Pancreas (tissue), 10 donors: ENCODE measurements at places on chromosomes 16 and 17.

GRCh38 chr17:76420356-76421043 lies 32.5 kb downstream of the UBE2O start:
- DNase-seq, result no peak

DNA sequence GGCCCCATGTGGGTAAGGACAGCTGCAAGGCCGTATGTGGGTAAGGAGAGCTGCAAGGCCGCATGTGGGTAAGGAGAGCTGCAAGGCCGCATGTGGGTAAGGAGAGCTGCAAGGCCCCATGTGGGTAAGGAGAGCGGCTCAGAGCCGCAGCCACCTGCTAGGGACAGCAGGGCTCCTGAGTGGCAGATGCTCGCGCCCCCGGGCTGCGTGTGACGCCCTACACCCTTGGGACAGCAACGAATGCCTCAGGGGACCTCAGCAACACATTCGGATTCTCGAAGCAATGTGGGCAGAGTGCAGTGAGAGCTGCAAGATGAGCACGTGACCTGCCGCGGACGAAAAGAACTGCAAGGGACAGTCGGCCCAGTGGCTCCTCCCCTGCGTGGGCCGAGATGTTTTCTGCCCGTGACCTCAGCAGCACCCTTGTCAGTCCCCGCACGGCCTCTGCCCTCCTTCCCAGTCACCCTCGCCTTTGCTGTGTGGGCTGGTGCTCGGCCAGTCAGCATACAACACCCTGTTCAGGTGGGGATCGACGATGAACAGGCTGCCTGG lies 9.6 kb upstream of the SLC38A8 start:
- DNase-seq, result no peak

DNA sequence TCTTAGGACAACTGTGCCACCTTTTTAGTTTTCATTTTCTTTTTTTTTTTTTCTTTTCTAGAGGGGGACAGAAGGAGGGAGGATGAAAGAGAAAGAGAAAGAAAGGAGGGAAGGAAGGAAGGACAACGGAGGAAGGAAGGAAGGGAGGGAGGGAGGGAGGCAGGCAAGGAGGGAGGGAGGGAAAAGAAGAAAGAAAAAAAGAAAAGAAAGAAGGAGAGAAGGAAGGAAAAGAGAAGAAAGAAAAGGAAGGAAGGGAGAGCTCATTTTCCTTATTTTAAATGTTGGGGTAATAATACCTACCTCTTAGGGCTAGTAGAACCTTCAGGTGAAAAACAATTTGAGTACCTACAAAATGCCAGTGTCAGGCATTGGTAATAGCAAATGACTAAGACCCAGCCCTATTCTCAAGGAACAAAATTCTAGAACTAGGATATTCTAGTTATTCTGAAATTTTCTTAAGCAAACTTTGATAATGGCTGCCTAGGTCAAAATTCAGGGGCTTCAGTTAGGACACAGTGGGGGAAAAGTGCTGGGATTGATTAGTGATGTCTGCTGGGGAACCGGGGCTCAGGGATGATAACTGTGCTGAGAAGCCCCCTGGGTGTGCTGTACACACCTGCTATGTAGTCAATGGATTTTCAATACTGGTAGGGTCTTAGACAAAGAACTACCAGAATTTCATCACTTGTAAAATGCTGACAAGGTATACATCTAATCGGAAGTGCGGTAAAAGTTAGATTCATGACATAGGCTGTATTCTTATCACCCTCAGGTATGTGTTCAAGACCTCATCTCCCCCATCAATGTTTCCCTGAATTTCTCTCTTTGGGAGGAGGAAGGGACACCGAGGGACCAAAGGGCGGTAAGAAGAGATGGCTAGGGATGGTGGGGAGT lies 22.7 kb downstream of the ZNF768 start:
- no peak for DNase-seq

DNA sequence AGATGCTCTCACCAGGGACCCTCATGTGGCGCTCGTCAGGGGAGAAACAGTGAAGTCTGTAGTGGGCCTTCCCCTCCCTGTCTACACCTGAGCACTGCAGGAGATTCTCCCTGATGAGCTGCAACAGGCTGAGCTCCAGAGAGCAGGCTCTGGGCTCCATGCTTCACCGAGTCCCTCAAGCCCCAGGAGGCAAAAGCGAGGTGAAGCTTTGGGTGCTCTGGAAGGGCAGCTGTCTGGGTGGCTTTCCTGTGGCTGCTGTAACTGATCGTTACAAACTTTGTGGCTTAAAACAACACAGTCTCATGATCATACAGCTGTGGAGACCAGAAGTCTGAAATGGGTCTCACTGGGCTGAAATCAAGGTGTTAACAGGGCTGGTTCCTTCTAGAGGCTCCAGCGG lies 12.1 kb upstream of the CD300LD start:
- no peak for DNase-seq

DNA sequence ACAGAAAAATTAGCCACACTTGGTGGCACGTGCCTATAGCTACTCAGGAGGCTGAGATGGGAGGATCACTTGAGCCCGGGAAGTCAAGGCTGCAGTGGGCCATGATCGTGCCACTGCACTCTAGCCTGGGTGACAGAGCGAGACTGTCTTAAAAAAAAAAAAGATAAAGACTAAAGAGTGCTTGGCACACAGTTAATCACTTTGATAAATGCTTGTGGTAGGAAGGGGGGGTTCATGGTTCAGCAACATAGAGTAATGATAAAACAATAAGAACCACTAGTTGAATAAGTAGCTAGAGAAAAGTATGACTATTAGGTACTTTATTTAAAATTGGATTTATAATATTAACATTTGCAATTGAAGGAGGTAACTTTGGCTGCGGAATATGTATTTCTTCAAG lies 43.3 kb downstream of the USP32 start:
- DNase-seq, result no peak

- peak; percentile 36 for DNase-seq
Observed at GRCh38 chr17:27818401-27819105, 18.2 kb upstream of the NOS2 start.

- DNase-seq, result no peak
Observed at GRCh38 chr16:79083508-79084299, 516.8 kb downstream of the MAF start.

DNA sequence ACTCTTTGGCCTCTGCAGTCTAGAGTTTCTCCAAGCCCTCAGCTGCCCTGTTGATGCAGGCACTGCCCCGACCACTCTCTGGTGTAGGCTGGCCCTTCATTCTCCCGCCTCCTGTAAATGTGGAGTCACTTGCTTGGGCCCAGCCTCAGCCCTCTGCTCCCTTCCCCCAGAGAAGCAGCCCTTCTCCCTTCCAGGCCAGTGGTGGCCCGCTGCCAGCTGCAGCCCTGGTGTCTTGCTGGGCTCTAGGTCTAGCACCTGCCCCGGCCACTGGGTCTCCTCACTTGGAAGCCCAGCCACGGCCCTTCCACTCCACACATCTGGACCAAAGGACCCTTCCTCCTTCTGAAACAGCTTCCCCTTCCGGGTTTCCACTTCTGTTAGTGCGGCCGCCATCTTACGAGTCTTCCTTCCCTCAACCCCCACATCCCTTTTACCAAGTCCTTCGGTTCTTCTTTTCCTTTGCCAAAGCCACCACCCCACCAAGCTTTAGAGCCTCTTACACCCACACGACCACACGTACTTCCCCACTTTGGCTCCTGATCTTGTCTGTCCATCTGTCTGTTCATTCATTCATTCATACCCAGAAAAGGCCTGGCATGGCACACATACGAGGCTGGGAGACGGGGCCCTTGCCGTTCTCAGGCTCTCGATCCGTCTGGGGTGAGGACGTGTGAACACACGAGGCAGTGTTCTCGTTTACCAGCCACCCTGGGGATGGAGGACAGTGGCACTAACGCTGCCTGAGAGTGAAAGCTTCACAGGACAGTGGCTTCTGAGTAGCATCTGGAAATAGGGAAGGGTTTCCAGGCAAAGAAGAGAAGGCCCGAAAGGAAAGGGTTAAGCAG lies 68.0 kb downstream of the ABR start:
- no peak for DNase-seq

- peak; percentile 58 for DNase-seq
Observed at GRCh38 chr17:50953831-50954601, 87.9 kb upstream of the TOB1 start.

- no peak for DNase-seq
Observed at GRCh38 chr16:85751698-85752501, 1.0 kb upstream of the C16orf74 start.

DNA sequence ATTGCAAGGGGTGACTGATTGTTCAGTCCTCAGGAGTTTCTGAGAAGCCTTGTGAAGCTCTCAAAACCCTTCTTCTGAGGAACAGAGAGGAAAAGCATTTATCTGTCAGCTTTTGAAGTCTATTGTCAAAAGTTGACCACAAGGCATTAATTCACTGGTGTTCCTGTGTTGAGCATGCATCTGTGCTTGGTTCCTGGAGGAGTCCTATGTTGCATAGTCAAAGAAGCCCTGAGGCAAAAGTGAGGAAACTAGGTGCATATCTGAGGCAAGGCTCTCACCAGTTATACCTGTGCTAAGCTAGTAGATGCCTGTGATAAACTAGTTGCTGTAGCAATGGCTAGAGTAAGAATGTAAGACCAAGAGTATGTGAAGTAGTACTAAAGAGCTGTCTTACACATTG lies 1.8 kb upstream of the HEATR6 start:
- no peak for DNase-seq

GRCh38 chr17:60065867-60066266 lies 12.9 kb downstream of the HEATR6 start:
- DNase-seq, result no peak

GRCh38 chr17:15464231-15464985 lies 3.0 kb downstream of the CDRT4 start:
- no peak for DNase-seq

DNA sequence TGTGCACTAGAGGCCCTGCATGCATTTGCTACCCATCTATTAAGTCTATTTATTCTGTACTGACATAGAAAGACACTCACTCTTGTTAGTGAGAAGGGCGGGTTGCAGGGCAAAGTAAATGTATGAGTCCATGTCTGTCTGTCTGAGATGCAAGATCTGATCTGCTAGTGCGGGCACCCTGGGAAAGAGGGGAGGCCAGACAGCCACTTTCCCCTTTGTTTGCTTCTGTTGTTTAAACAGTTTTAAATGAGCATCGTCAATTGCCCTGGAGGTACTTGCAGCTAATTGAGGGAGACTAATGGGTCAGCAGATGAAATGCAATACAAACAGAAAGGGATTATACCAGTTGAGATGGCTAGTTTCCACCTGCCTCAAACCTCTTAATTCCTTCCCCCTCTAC lies 24.9 kb downstream of the SCNN1G start:
- DNase-seq, result no peak

- DNase-seq, result peak; percentile 9
Observed at GRCh38 chr17:83175822-83176622, 96.6 kb downstream of the METRNL start.

DNA sequence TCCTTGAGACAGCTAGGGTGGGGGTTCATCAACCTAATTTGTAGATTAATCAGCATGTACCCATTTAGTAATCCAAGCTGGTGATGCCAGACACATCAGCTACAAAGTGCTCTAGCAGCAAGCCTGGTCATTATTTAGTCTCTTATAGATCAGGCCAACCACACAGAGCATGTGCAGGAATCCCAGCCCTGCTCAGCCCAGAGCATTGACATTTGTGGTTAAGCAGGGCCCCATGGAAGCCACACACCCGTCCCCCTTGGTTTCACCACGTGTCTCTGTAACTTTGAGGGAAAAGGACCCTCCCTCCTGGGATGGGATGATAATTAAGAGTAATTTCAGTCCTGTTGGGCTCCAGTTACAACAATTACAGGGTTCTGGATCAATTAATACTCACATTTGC lies 268.8 kb upstream of the RPL38 start:
- DNase-seq, result no peak

- no peak for DNase-seq
Observed at GRCh38 chr17:63954402-63955063, 18.2 kb downstream of the SCN4A start.

DNA sequence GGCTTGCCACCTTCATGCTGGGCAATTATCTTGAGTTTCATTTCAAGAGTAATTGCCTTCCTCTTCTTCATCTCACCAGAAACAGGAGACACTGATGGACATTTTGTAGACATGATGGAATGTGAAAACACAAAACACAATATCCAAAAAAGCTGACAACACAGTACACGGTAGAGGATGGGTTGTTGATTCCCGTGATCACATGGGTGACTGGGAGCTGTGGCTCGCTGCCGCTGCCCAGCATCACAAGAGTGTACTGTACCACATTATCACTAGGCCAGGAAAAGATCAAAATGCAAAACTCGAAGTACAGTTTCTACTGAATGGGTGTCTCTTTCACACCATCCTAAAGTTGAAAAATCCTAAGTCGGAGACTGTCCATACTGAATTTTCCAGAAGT lies 7.4 kb downstream of the PTRH2 start:
- DNase-seq, result no peak

DNA sequence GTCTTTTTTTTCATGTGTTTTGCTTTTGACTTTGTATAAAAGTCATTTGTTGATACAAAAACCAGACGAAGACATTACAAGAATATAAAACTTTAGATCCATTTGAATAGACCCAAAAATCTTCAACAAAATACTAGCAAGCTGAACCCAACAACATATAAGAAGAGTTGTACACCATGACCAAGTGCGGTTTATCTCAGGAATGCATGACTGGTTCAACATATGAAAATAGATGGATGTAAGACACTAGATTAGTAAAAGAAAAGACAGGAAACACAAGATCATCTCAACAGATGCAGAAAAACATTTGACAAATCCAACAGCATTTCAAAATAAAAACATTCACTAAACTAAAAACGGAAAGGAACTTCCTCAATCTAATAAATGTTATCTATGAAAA lies 69.0 kb downstream of the TBC1D16 start:
- no peak for DNase-seq

DNA sequence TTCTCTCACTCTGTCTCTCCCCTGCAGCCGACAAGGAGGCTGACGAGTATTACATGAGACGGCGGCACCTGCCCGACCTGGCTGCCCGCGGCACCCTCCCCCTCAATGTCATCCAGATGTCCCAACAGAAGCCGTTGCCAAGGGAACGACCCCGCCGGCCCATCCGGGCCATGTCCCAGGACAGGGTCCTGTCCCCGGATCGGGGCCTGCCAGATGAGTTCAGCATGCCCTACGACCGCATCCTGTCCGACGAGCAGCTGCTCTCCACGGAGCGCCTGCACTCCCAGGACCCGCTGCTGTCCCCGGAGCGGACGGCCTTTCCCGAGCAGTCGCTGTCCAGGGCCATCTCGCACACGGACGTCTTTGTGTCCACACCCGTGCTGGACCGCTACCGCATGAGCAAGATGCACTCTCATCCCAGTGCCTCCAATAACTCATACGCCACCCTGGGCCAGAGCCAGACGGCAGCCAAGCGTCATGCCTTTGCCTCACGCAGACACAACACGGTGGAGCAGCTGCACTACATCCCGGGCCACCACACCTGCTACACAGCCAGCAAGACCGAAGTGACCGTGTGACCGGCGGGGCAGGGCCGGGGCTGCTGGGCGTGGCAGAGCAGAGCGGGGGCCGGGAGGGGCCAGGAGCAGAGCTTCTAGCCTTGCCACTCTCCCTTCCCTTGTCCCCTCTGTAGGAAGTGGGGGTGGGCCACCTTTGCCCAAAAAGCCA lies 40.4 kb upstream of the DNAH9 start:
- no peak for DNase-seq

- no peak for DNase-seq
Observed at GRCh38 chr17:56426901-56427300, 166.6 kb upstream of the NOG start.

GRCh38 chr17:46885415-46886309 lies 34.3 kb downstream of the WNT9B start:
- no peak for DNase-seq
